ENCODE measurements at places on chromosomes 3 and 15.
A peak's percentile ranks its signal among the peaks of the same experiment; 100 is the strongest.

GRCh38 chr3:135706758-135707375, 258.7 kb upstream of the PPP2R3A start:
- no peak for DNase-seq

DNA sequence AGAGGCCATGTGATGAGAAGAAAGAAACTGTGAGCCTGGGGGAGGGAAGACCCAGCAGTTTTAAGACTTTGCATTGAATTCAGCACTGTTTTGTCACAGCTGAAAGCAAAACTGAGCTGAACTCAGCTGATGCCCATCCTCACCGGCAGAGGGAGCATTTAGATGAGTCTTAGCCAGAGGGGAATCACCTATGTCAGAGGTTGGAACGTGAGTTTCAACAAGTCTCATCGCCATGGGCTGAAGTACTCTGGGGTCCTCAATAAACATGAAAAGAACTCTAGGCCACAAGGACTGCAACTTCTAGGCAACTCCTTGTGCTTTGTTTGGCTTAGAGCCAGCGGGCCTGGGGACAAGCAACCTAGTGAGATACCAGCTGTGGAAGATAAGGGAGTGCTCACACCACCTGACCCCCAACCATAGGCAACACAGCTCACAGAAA, 324.5 kb downstream of the TBL1XR1 start:
- DNase-seq = peak; percentile 22

GRCh38 chr3:46427916-46428833, 21.1 kb downstream of the CCRL2 start:
- no peak for DNase-seq

GRCh38 chr3:179907784-179908482, 128.8 kb downstream of the PEX5L start:
- DNase-seq = no peak

- no peak for DNase-seq
Observed at GRCh38 chr15:96403932-96404331, 73.4 kb downstream of the NR2F2 start.

DNA sequence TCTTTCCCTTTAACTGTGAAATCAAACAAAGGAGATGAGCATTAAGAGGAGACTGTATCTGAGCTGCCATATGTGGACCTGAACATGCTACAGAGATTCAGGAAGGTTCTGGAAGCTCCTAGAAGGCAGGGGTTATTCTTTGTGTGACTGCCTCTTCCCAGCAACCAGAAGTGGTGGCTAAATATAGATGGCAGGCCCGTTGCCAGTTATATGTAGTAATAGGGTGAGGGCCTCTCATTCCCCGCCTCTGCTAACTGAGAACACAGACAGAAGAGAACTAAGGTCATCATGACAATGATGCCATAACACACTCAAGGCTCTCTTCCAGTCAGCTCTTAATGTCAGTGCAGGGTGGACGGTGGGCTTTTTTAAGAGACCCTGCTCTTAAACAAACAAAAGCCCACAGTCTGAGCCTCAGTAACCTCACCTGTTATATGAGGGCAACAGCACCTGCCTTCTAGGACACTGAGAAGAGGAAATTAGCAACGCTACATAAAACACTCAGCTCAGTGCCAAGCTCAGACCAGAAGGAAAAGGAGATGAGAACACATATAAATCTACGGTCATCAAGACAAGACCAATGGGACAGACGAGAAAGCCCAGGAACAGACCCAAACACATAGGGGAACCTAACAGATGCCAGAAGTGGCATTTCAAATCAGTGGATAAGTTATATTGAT, 22.3 kb downstream of the CFAP92 start:
- DNase-seq = no peak

DNA sequence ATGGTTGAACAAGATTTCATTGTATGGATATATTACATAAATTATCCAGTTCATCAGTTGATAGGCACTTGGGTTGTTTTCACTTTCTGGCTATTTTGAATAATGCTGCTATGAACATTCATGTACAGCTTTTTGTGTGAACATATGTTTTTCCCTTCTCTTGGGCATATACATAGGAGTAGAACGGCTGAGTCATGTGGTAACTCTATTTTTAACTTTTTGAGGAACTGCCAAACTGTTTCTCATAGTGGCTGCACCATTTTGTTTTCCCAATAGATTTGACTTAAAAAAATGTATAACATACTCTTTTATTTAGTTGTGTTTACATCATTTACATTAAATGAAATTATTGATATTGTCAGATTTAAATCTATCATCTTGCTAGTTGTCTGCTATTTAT, 28.8 kb upstream of the RFX7 start:
- no peak for DNase-seq

DNA sequence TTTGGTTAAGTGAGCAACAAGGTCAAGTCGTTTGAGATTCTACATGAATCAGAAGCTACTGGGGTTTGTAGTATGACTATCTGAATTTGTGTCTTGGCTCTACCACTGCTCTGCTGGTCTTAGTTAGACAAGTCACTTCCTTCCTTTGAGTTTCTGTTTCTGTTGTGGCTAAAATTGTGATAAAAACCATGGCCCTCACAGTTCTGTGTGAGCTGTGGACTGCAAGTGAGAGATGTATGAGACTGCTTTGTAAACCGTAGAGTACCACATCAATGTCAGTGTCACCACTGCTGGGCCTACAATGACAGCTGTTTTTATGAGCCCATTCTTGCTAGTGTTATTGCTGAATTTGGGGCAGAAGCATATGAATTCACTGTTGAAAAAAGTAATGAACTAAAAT, 32.7 kb downstream of the RARB start:
- DNase-seq = no peak

DNA sequence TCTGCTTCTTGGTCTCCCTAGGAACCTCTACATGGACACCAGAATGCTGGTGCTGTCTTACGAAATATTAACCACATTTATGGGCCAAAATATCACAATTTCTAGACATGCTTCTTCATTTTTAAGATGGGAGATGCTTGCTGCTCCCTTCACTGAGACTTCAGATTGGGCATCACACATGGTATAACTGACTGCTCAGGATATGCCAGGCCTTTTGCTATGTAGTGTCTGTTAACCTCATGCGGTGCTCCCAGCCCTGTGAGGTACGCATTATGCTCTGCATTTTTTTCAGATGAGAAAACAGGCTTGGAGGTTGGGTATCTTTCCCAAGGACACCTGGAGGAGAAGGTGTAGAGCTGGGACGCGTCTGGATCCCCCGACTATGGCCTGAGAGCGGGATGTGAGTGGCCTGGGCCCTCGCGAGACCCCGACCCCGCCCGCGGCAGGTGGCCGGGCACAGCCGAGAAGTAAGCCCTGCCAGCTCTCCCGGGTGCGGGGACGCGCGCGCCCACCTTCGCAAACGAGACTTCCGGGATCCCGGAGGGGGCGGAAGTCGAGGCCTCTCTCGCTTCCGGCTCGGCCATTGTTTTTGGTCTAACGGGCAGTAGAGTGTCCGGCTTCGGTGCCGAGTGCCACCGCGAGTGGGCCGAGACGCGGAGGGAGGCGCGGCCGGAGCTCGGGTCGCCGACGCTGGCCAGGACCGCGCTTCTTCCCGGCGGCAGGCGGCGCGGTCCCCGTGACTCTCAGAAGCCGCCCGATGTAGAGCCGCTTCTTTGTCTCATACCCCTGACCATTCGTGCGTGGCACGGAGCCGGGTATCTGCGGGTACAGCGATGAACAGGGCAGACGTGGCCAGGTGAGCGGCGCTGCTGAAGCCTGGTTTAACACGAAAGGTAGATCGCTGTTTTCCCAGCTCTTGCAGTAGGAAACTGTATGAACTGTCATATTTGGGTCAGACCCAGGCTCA, at the start of gene ZKSCAN7:
Gene ZKSCAN7, plus strand, starts transcription at position 568 of the 967 bp plus-strand sequence. CDS start 1,855 bp downstream, outside the sequence.
- DNase-seq = no peak

DNA sequence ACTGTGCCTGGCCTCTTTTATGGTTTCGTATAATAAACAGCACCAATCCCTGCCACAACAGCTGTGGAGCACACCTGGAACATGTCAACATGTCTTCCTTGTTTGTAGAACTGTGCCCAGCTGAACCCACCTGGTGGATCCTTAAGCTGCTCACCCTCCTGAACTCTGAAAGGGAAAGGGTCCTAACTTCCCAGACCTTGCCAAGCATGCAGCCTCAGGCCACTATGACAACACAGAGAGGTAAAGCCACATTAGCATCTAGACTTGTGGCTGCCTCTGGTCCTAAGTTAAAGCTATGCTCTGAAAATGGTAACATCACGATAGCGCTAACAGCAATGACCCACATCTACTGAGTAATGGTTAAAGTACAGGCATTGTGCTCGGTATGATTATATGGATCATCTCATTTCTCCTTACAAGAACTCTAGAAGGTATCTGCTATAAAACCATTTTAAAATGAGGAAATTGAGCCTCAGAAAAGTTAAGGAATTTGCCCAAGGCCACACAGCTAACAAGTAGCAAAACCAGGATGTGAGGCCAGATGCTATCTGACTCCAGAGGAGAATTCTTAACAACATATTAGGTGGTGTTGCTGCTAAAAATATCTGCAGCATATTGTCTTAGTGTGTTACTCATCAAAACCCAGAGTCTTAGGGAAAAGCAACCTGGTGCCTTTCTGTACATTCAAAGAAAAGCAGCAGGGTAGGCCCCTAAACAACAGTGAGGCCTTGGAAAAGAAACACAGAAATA, 23.1 kb upstream of the HERC1 start:
- peak; percentile 61 for DNase-seq

DNA sequence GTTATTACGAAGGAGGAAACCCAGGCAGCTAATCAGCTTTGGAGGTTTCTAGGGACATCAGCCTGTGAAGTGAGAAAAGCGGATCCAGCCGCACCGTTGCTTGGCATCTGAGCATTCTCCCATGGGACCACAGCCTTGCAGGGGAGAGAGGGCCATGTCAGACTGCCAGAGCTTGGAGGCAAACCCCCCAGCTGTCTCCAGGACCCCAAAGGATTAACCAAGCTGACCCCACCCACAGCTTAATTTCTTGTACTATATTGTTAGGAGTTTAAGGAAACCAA, 5.1 kb downstream of the IGDCC3 start:
- no peak for DNase-seq

DNA sequence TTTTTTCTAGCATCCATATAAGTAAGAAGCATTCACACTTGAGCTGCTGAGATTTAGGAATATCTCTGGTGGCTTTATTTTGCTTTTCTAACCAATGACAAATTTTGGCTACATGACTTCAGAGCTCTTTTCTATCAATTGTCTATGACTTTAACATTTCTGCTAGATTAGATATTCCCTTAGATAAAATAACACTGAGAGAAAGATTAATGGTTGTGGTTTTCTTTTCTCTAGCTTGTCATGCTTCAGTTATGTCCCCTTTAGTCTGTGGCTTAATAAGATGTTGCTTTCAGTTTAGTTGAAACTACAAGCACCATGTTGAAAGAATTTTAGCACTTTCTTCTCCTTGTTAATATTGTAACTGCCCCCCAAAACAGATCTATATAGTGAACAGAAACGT, 665.6 kb upstream of the CCDC54 start:
- DNase-seq = peak; percentile 37

DNA sequence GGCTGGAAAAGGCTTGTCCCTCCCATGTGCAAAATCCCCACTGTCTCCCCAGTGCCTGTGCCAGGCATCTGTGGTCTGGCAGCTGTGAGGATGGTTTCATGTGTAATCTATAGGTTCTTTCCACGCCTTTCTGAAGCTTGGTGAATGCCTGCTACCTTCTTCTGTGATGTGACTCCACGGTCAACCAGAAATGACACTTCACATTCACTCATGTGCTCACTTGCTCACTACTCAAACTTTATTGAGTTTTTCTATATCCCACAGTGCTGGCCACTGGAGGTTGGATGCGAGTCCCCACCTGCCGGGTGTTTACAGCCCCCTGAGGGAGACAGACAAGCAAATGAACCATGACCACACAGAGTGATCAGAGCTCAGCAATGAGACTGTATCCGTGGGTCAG, 27.9 kb upstream of the TLE3 start:
- no peak for DNase-seq

- no peak for DNase-seq
Observed at GRCh38 chr3:84983490-84983889, 24.7 kb downstream of the CADM2 start.

- DNase-seq = no peak
Observed at GRCh38 chr3:54303517-54304375, 181.4 kb downstream of the CACNA2D3 start.

GRCh38 chr3:94173673-94174434, 111.0 kb downstream of the NSUN3 start:
- DNase-seq = no peak

DNA sequence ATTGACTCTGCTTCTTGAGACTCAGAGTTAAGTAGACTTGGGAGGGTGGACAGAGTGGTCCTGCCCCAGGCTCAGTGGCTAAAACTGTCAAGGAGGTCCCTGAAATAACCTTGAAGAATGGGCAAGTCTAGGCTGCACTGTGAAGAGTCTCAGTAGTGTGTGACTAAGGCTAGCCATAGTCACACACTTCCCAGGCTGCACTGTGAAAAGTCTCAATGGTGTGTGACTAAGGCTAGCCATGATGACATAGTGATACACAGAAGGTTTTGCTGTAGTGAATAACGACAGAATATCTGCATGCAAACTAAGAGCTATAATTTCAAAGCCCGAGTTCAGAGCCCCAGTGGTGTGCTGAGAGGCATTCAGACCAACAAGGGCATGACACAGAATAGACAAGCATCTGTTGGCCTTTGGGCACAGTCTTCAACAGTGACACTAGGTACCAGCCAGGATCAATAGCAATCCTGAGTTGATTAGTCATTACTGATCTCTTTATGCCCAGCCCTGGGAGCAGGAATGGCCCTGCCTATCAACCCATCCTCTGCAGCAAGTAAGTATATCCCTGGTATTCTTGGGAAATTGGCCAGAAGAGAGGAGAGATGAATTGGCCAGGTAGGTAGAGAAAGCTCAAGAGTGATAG, 72.4 kb upstream of the BBX start:
- DNase-seq = no peak

- DNase-seq = no peak
Observed at GRCh38 chr3:13171704-13172643, 98.7 kb upstream of the IQSEC1 start.

GRCh38 chr15:41506796-41507341, 6.8 kb downstream of the LTK start:
- DNase-seq = no peak

DNA sequence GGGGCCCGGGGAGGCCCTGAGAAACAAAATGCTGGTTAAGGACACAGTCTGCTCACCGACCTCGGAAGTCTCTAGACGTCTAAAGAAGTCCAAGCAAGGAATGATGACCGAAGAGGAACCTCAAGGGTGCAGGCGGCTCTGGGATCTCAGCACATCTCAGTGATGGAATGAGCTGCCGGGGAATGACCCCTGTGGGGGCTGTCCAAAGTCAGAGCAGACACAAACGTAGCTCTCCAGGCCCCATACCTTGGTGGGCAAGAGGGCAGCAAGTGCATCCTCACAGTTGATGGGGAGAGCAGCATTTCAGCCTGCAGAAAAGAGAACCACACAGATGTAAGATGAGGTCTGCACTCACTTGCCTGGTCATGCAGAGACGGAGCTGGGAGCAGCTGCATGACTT, 129.1 kb downstream of the IGF1R start:
- no peak for DNase-seq

- DNase-seq = no peak
Observed at GRCh38 chr3:73148206-73148605, 86.7 kb downstream of the EBLN2 start.

Data from non-pigmented ciliary epithelial cell (primary cell).